ENCODE measurements at places on chromosomes 16 and 17. TPM values are rescaled to one million over a fixed set of nuclear protein-coding genes. Genes with fewer than 3 reads are reported as not detected.

- no peak for DNase-seq
Measured at GRCh38 chr17:13230350-13231264, 212.8 kb upstream of the ELAC2 start.

- DNase-seq: no peak
Measured at GRCh38 chr17:56679115-56679776, 85.7 kb downstream of the NOG start.

The KRTAP9-7 gene
- not detected for total RNA-seq

The SPNS3 gene
- total RNA-seq: 4.7 TPM

The MFSD6L gene
- total RNA-seq: 0.36 TPM

DNA sequence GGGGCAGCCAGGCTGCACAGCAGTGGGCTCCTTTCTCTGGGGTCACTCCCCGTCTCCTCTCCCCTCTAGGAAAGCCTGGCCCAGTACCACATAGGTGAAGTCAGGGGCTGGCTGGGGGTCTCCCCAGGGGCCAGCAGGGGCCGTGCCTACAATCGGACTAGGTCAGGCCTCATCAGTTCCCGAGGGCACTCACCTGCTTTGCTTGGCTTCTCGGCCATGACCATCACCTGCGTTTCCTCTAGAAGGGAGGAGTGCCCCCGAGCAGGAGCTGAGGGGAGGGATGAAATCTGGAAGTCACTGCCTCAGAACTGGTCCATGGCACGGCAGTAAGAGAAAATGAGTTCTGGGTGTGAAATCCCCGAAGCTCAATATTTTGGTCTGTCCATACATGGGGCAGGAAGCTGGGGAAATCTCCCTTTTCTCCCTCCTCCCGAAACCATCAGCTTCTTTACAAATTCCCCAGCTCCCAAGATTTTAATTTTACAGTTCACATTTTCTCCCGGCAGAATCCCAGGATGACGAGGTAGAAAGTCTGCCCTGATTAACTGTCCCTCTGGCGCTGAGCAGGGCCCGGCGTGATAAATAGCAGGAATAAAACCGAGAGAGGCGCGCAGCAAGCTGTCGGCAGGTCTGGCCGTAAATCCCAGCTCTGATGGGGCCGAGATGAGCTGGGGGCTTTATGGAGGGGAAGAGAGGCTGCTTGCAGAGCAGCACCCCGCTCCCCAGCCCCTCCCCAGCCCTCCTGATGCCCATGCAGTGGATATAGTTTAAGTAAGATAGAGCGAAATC is 172.1 kb downstream of the RBFOX3 start:
- DNase-seq: no peak

- DNase-seq: peak; percentile 73
Measured at GRCh38 chr16:28163699-28164098, 48.1 kb downstream of the XPO6 start.

The FSCN2 gene
- 2.0 TPM for total RNA-seq

DNA sequence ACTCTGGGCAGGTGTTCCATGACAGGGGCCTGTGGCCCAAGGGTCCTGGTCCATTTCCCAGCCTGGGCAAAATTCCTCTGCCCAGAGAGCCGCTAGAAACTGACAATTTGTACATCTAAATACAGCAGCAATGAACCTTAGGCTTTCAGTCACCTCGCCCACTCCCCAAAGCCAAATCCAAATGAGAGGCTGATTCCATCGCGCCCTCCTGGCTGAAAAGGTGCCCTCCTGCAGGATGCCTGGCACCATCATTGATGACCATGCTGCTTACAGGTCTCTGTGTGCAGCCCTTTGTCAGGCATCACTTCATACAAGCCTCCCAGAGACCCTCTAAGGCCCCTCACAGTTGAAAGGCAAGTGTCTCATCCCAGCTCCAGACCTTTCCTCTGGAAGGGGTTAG is 114.7 kb downstream of the C16orf78 start:
- DNase-seq: peak; percentile 41

GRCh38 chr17:80024206-80024972 is 11.3 kb downstream of the TBC1D16 start:
- no peak for DNase-seq

DNA sequence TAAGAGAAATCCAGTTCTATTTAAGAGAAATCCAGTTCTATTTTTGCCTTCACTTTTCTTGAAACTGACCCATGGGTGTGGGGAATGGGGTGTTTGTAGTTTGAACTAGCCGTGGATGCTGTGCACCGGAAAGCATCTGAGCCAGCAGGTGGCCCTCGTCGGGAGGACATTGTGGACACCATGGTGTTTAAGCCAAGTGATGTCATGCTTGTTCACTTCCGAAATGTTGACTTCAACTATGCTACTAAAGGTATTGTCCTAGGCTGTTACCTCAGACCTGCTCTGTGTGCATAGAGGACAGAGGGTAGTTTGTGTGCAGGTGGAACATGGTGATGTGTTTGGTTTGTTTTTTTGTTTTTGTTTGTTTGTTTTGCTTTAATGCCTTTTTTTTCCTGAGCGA is 3.3 kb downstream of the ATXN2L start:
- no peak for DNase-seq

- no peak for DNase-seq
Measured at GRCh38 chr17:18138065-18138749, 29.7 kb downstream of the MYO15A start.

The EFCAB13 gene
- total RNA-seq: 14.0 TPM

The CD79B gene
- total RNA-seq: 226 TPM

- DNase-seq: no peak
Measured at GRCh38 chr17:65103896-65104295, 33.3 kb upstream of the RGS9 start.

- DNase-seq: peak; percentile 75
Measured at GRCh38 chr16:50265260-50265659, 1.1 kb upstream of the ADCY7 start.

The CES5A gene
- not detected for total RNA-seq

- no peak for DNase-seq
Measured at GRCh38 chr16:72794319-72794718, 253.6 kb downstream of the ZFHX3 start.

GRCh38 chr16:17171250-17172143 is 299.3 kb downstream of the XYLT1 start:
- no peak for DNase-seq

DNA sequence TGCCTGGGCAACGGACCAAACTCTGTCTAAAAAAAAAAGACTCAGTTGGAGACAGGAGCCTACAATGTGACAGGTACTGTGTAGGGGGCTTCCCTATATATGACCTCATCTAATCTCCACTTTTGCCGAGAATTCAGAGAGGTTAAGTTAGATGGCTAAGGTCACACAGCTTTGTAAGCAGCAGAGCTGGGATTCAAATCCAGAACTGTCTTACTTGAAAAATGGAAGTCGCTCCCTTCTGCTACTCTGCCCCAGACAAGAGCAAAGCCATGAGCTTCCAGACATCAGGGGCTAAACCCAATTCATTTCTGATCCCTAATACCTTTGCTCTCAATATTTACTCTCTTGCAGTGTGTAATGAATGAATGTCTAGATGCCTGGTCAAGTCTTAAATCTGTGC is 41.5 kb upstream of the ABCC12 start:
- DNase-seq: no peak

- no peak for DNase-seq
Measured at GRCh38 chr17:42682722-42683403, 532 bp downstream of the CNTNAP1 start.

GRCh38 chr17:50679008-50679544 is 28.6 kb downstream of the ANKRD40 start:
- no peak for DNase-seq

- peak; percentile 69 for DNase-seq
Measured at GRCh38 chr17:77874303-77875050, 84.0 kb upstream of the TNRC6C start.

The LRRC37A3 gene
- 9.7 TPM for total RNA-seq

DNA sequence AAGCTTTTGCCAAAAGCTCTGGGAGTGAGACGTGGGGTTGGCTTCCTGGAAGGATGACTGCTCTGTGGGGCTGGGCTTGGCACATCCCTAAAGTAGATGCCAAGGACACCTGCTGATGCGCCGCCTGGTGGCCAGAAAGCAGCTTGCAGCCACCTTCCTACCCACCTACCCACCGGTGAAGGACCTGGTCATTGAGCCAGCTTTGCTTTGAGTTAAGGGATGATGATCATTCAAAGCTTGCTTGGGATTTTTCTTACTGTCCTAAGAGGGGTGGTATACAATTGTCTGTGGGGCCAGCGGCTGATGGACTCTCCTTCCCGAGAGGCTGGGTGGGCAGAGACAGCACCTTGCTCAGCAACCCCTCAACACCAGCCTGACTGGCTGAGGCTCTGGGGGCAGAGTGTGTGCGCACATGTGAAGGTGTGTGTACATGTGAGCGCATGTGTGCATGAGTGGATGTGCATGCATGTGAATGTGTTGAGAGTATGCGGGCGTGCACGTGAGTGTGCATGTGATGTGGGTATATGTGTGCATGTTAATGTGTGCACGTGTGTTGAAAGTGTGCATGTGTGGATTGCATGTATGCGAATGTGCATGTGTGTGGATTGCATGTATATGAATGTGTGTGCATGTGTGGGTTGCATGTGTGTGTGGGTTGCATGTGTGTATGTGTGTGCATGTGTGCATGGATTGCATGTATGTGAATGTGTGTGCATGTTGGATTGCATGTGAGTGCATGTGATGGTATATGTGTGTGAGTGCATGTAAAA is 18.6 kb downstream of the C1QTNF1 start:
- DNase-seq: peak; percentile 90

DNA sequence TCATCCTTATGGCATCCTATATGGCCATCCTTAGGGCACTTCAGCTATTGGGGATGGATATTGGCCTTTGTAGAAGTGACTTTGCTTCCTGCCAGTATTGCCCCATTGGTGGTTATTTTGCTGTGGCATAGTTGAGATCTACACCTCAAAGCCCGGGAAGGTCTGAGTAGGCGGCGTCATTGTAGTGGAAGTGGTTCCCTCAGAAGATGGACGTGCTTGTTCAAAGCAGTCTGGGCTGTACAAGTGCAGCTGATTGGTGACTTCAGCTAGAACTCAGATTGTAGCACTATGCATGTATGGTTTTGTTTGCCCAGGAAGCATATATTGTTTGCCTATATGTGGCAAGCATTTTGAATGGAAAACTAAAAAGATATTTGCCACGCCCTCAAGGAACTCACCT is 83.2 kb downstream of the TMC6 start:
- no peak for DNase-seq

- DNase-seq: no peak
Measured at GRCh38 chr17:45923511-45924268, 29.3 kb downstream of the MAPT start.

The KRTAP9-4 gene
- not detected for total RNA-seq

DNA sequence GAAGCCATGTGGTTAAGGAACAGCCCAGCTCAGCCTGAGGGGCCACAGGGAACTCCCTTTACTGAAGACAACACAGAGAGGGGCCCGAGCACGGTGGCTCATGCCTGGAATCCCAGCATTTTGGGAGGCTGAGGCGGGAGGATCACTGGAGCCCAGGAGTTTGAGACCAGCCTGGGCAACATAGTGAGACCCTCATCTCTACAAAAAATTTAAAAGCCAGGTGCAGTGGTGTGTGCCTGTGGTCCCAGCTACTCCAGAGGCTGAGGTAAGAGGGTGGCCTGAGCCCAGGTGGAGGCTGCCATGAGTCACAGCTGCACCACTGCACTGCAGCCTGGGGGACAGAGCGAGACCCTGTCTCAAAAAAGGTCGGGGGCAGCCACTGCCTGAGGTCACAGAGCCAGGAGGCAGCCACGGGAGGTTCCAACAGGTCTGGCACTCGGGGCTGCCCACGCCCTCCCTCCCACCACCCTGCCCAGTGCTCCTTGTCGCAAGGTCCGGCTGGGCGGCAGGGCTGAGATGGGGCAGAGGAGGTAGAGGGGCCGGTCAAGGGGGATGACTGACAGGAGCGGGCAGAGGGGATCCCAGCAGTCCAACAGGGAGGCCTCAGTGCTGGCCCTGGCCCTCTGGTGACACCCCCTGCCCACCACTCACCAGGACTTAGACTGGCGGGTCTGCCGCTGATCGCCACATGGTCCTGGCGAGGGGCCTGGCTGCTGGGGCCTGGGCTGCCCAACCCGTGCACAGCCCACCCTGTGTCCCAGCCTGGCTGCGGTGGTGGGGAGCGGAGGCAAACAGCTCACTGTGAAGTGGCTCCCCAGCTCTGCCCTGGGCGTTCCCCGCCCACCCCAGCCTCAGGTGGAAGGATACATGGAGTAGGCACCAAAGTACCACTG is 3.4 kb downstream of the CYBA start:
- peak; percentile 81 for DNase-seq

The PIRT gene
- not detected for total RNA-seq

DNA sequence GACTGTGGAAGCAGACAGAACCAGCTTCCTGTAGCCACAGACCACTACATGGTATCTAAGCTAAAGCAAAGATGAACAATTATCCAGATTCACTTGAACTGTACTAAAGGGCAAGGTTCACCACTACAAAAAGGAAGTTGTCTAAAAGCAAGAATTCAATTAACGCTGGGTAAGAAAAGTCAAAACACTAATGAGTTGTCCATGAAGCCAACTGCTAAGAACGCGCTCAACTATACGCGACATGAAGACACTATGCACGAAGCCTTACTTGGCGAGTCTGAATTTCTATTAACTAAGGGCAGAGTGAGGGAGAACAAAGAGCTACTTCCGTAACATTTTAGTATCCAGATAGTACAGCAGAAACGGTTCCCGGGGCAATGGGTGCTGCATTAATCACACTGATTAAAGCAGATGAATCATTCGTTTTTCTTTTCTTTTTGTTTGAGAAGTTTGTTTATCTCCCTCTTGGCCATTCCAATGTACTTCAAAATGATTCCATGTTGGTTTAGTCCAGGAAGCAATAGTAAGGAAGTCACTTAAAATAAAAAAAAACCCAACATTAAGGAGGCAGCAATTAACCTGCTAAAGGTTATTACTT is 2.8 kb upstream of the RPS15A start:
- DNase-seq: no peak

The C1QTNF8 gene
- total RNA-seq: not detected

GRCh38 chr17:44293509-44294226 is 14.7 kb upstream of the RUNDC3A start:
- no peak for DNase-seq

The TP53TG3 gene
- not detected for total RNA-seq

- DNase-seq: peak; percentile 92
Measured at GRCh38 chr17:4939546-4939795, 375 bp downstream of the SLC25A11 start.

The SCIMP gene
- total RNA-seq: 72.2 TPM

The GPRC5C gene
- total RNA-seq: 27.0 TPM

GRCh38 chr16:31477220-31478216 is 5.4 kb upstream of the SLC5A2 start:
- peak; percentile 90 for DNase-seq

The SP6 gene
- 2.9 TPM for total RNA-seq

DNA sequence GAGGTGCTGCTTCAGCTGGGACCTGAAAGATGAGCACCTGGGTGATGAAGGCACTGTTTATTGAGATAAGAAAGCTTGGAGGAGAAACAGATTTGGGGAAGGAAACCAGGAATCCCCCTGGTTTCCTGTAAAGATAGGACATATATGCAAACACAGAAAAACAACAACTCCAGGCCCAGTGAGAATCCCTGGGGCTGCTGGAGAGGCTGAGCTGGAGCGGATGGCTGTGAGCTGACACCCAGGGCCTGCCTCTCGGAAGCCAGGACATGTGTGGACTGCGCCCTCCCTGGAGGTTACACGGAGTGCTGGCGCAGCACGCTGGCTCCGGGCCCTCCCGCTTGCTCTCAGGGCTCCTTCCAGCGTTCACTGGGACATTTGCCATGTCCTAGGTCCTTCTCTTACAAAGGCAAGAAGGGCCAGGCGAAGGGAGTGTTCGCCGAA is 57.5 kb downstream of the CYB5B start:
- DNase-seq: peak; percentile 85

The GAST gene
- not detected for total RNA-seq

The USP43 gene
- 0.34 TPM for total RNA-seq
